Stimulated activated CD4-positive, alpha-beta T cell treated with anti-CD3 and anti-CD28 coated beads, Interleukin-15, amount 100 ng/mL, for 1 hour (primary cell): ENCODE measurements at places on chromosomes 2 and 18.
A peak's percentile ranks its signal among the peaks of the same experiment; 100 is the strongest.

GRCh38 chr2:133371286-133371685 is 197.0 kb downstream of the NCKAP5 start:
- DNase-seq, result no peak

DNA sequence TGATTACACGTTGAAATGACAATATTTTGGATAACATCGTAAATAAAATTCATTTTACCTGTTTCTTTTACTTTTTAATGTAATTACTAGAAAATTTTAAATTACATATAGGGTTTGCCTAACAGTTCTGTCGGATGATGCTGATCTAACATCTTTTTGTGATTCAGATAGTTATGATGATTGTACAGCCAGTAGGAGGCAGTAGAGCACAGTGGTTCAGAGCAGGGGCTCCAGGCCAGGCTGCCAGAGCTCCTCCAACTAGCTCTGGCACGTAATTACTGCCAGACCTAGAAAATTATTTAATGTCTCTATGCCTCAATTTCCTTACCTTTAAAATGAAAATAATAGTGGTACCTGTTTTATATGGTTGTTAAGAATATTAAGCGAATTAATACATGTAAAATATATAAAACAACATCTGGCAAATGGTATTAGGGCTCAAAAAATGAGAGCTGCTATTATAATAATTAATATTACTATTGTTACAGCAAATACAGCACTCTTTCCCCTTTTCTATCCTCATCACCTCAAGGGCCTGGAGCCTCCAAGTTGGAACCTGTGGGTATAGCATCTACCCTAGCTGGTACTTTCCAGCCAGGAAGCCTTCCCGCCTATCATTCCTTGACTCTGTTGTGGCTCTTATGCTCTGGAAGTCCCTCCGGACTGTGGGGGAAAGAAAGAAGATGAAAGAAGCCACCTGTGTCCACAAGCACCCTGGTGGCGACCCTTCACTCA is 47.7 kb upstream of the PLA2R1 start:
- DNase-seq, result peak; percentile 3

- no peak for DNase-seq
These were observed 63.6 kb upstream of the FZD5 start for GRCh38 chr2:207833251-207833751.

GRCh38 chr2:221492636-221493035 is 79.5 kb downstream of the EPHA4 start:
- DNase-seq, result no peak

DNA sequence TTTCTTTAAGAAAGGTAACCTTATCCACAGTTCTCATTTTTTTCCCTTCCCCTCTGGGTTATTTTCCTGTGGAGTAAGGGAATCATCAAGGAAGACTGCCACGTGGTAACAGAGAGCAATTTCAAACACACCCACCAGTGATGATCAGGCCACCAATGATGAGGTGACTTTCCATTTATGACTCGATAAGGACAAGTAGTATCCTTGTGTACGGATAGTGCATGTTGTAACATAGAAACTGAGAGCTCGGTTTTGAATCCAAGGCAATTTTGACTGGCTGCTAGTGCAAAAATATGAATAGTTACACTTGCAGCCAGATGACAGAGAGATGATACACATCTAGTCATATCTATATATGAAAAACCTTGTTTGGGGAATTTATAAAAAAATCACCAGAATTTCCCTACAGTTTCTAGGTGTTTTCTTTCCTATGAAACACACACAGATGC is 143.6 kb upstream of the TCF4 start:
- DNase-seq, result no peak

GRCh38 chr18:79384834-79385233 is 10.9 kb upstream of the NFATC1 start:
- DNase-seq, result no peak

GRCh38 chr2:84212611-84213314 is 246.3 kb downstream of the SUCLG1 start:
- DNase-seq, result no peak

GRCh38 chr18:26504831-26505230 is 43.5 kb downstream of the KCTD1 start:
- DNase-seq, result no peak

DNA sequence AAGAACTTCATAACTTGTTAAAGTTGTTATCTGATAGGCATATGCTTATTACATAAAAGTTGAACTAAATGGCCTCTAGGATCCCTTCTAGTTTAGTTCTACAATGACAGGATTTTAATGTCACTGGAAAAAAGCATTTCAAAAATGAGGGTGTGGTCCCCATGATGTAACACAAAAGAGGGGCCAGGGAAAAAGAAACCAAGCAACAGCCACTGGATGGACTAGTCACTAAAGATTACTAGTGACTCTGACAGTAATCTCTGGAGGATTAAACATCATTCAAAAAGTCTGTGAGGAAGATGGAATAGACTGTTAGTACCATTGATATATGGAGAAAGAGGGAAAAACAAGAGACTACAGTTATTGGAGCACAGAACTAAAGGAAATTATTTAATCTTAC is 22.6 kb downstream of the SEPTIN10 start:
- no peak for DNase-seq

GRCh38 chr2:95530734-95531133 is 46.2 kb upstream of the TRIM43B start:
- DNase-seq, result no peak

DNA sequence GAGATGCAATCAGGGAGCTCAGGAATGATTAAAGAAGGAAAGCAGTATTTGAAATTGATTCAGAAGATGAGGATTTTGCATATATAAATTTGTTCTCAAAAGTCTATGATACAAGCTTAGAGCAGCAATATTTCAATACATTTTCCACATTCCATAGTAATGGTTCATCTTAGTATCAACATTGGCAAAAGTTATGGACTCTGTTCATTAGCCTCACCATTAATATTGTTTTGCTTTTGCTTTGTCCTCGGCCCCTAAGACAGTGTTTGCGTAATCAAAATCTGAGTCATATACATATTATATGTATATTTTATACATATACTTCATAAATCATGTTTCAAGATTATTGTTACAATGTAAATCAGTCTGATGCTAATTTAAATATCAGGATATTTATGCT is 176.6 kb downstream of the CNTNAP5 start:
- DNase-seq, result no peak

- no peak for DNase-seq
These were observed 21.8 kb upstream of the RPIA start for GRCh38 chr2:88669482-88670214.

DNA sequence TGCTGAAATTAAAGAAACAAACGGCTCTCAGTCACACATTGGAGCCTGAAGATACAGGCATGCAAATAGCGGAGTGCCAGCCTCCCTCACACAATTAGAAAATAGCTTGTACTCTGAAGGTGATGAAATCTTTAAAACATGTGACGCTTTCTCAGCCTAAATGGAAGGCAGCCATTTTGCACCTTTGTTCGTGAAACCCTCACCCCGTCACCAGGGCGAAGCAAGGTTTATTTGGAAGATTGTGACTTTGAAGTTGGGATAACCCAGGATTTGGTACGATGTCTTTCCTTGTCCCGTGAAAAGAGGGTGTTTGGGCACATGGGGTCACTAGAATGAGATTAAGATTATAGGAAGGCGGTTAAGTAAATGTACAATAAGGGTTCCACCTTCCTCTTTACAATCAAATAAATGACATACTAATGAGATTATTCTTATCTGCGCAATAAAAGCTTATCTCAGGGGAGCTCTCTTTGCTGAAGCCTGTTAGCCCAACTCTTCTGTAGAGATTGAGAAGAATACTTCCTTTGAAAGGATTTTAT is 4.2 kb downstream of the SH3BP4 start:
- no peak for DNase-seq

GRCh38 chr2:83827618-83828017 is 631.5 kb downstream of the SUCLG1 start:
- DNase-seq, result no peak

DNA sequence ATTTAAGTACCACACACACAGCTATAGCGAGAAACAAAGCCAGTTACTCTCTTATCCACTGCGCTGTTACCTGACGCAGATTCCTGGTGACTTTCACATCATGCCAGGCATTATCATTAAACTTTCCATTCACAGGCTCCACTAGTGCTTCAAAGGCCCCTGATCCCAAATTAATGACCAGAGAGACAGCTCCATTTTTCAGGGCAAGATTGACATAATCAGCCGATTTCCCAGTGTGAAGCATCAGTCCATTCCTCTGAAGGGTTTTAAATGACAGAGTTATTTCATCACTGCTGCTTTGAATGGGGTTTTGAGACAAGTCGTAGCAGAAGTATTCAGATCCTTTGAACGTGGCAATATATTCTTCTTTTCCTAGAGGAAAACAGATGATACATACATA is 408.7 kb downstream of the NRXN1 start:
- no peak for DNase-seq

DNA sequence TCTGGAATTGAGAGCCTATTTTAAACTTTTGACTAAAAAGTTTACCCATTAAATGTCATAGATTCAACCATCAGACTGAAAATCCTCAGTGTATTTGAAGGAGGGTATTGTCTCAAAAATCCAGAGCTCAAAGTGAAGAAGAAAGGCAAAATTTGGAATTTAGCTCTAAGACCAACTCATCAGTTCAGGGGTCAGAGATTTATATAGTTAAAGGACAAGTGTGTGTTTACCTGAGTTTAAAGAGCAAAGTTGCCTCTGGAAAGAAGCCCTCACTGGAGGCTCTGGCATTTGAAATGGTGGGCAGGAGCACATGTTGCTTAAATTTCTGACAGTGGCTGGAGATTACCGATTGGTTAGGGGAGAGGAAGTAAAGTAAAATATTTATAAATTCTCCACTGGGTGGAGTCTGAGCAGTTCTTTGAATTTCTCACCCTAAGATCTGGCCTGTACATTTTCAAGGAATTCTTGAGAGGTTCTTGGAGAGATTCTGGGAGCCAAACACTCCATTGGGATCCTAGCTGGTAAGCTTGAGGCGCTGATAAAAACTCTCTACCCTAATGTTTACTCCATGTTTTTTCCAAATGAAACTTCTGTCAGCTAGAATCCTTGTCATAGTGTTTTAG is at the start of gene KYNU:
KYNU (plus strand) TSS at position 449 of the 623 bp plus-strand sequence. CDS start 7,704 bp downstream, outside the sequence.
- no peak for DNase-seq

DNA sequence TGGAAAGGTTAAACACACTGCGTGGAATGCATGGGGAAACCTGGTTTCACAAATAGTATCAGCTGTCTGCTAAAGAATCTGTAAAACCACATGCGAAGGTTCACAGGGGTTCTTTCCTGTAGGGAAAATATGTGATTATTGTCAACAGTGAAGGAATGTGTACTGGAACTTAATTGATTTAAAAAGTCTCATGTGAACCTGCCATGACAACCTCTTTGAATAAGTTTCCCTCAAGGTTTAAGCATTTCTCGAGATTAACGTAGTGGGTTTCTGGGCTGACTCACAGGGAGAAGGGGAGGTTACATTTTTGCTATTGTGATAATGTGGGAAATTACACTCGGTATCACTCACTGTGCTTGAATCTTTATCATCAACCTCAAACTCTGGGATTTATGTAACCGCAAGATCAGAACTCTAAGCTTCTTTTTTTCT is 28.2 kb upstream of the IL1R1 start:
- no peak for DNase-seq

DNA sequence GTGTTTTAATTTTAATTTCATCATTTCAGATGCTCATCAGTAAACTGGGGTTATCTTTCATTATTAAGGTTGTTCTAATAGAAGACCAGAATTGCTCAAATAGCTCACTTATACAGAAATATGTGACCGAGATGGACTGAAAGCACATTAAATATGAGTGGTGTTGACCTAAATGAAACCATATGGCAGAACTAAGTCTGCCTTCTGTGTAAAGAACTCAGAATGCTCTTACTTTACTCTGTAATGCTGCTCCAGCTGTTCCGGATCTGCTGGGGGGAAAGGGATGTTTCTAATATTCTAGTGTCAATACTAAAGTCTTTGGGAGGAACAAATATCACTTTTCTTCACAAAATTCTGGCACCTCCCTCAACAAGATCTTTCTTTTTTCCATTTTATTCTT is 131.0 kb downstream of the DPP4 start:
- DNase-seq, result no peak

- no peak for DNase-seq
These were observed 49.5 kb upstream of the TBC1D8 start for GRCh38 chr2:101200676-101201075.

DNA sequence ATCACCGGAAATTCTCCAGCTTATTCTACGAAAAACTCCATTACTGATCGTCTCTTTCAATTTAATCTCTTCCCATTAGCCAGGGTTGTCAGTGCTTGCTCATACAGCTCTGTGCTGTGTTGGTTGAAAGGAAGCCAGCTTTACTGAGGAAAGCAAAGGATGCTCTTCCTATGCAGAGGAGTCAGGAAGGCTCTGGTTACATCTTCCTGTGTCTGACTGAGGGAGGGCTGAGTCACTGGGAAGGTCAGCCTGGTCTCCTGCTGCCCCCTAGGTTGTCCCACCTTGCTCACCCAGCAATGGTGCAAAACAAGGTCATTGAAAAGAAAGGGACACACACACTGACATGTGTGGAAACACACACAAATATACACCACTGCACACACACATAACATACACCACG is 975.6 kb downstream of the DCDC2C start:
- no peak for DNase-seq

GRCh38 chr2:85257359-85257969 is 70.3 kb downstream of the TGOLN2 start:
- DNase-seq, result no peak

- no peak for DNase-seq
These were observed 6.4 kb downstream of the TWIST2 start for GRCh38 chr2:238854246-238854645.

DNA sequence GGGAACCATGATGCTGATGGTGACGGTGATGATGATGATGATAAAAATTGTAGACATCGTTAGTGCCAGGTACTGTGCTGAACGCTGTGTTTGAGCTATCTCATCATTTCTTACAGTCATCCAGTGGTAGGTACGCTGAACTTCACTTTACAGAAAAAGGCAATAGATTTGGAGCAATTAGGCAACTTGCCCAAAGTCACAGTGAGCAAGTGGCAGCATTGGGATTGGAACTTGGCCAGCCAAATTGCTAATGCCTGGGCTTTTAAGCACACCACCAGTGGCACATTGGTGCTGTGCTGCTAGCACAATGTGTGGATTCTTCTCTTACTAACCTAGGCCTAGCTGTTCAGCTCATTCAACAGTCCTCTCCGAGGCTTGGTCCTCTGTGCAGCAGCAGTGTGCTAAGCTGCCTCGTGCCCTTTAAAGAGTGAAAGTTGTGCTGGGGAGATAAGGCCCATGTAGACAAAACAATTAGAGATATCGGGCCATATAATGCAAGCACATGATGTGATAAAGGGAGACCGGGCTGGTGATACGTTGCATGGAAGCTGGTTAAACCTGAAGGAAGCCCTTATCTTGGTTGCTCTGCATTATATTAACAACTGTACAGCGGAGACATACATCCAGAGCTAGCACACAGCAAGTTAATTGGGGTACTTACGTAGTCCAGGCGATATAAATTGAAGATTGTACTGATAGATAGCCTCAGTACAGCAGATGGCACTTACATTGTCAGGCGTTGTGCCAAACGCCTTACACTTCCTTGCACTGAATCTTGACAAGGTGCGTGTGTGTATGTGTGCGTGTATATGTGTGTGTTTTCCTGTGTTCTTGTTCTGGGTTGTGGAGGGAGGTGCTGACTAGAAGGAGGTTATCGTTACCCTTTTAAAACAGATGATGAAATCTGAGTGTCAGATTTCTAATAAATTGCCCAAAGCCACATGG is 28.4 kb downstream of the HK2 start:
- no peak for DNase-seq
